ENCODE measurements at places on chromosomes 1 and 21.
A peak's percentile ranks its signal among the peaks of the same experiment; 100 is the strongest.

DNA sequence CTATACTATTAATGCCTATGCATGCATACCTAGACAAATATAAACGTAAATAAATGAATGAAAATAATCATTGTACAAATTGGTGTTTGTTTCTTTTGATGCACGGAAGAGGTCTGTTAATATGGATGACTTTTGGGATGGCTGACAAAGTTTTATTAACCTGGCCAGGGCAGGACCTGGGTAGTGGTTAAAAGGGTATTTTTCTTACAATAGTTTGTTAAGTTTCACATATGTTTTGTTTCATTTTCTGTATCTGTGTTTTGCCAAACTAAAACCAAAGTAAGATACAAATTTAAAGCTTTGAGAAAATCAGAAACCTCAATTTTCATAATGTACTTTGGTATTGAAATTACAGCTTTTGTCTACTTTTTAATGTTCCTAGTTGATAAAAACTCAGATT is 222.7 kb upstream of the OLFM3 start:
- no peak for DNase-seq

GRCh38 chr21:26140164-26140579 is 30.4 kb downstream of the APP start:
- peak; percentile 98 for DNase-seq

GRCh38 chr1:107626073-107626796 is 338.7 kb downstream of the VAV3 start:
- DNase-seq = no peak

DNA sequence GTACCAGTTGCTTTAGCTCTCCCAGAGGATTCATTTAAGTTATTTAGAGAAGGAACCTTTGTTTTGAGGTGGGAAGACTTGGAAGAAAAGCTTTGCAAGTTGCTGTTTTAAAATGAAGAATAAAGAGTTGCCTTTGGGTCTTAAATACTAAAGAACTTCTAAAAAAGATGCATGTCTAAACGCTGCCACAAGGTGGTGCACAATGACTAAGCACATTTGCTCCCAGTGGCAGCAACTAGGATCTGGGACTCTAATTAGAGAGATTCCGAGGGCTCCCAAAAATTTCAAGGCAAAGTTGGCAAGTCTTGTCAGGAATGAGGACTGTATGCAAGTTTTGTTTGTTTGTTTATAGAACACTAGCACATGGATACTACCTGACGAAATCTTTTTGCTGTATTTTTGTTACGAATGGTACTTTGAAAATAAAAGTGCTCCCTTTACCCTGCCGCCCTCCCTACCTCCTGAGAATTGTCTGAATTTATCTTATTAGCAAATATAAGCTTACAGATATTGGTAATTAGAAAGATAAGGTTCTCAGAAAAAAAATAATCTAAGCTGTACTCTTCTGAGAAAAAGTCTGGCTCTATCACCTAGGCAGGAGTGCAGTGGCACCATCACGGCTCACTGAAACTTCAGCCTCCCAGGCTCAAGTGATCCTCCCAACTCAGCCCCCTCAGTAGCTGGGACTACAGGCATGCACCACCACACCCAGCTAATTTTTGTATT is 121.8 kb downstream of the HFM1 start:
- DNase-seq = peak; percentile 53

DNA sequence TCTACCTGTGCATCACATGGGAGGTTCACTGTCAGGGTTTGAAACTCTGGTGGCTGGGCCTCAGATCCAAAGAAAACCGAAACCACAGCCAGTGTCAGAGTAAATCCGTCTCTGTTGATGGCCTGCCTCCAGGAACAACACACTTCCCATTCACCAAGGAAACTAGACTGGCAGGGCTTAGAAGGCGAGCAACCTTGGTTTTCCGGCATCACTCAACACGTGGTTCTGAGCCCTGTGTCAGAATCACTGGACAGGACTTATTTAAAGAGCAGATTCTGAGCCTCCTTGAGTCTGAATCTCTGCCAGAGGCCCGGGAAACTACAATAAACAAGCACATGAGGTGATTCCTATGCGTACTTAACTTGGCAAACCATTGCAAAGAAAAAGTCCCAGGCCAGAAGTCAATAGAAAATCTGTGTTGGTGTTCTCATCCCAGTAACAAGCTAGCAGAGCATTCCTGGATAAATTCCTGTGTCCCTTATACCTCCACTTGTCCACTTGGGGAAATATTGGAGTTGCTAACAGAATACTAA is 70.0 kb downstream of the KCTD3 start:
- DNase-seq = no peak

DNA sequence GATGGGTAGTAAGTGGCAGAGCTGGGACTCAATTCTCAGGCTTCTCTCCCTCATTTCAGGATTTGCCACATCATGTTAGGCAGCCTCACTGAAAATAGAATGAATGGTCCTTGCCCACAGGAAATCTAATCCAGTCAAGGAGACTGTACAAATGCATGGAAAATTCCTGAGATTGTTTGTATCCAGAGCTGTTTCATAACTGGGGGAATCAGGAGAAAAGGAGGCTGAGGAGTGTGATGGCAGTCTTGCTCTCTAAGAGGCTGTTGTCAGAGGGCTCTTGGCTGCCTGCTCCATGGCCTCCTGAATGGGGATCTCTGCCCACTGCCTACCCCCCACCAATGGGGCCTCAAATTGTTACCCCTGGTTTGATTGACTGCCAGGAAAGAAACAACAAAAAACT is 141.9 kb upstream of the TNR start:
- no peak for DNase-seq

Measured in Caki2 (cell line).